C1 segment of cervical spinal cord (tissue), 14 donors: ENCODE measurements at places on chromosomes 12 and 14.

GRCh38 chr12:50110762-50111351, 1.2 kb upstream of the COX14 start:
- peak; percentile 49 for DNase-seq

DNA sequence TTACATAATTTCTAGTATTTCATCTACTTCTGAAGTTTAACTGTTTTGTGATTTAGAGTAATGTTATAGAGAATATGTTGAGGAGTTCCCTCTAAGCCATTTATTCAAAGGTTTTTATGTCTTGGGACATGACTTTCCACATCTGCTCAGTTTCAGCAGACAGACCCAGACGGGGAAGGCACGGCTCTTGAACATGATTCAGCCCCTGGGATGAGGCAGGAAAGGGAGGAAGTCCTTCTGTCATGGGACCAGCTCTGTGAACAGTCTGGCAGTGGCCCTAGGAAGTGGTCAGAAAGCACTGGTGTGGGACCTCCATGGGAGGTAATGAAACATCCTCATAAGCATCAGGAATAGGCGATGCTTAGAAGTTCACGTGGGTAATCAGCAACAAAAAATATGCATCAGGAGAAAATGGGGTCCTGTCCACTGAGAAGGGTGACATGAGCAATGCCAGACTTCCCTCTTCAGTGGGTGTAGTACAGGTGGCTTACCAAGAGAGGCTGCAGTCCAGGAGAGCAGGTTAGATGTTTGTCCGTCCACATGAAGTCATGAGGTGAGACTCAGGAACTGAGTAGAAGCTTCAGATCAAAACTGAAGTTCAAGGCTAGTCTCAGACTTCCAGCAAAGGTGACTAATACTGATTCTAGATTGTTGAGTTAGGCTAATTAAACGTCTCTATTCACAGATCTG, 248.5 kb downstream of the IPO8 start:
- DNase-seq: no peak

DNA sequence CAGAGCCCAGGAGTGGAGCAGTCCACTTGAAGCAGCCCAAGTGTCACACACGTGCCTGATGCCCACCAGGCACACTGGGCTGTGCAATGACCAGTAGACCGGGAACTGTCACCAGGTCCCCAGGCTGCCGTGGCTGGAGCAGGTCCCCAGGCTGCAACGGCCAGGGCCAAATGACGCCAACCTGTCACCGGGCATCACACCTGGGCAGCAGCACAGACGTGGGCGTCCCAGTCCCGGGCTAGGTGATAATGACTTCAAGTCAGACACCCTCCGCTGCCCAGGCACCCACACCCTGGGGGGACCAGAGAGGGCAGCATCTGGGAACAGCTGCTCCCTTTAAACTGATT, 30.6 kb upstream of the MMP17 start:
- no peak for DNase-seq

DNA sequence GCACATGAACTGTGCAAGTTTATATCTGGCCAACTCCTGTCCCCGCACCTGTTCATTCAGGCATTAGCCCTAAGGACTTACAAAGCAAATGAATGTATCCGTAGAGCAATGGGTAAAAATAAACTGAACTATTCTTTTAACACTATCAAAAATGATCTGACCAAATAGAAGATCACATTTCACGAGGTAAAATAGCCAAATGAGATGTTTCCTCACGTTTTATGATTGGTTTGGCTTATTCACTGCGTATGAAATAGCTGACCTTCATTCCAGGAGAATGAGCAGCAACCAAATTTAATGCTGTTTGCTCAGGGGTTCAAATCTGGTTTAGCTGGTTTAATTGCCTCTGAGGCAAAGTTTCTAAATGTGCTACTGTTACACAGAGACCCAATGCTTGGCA, 216.0 kb upstream of the EEA1 start:
- DNase-seq: no peak

- DNase-seq: no peak
Measured at GRCh38 chr14:30582376-30582775, 23.4 kb downstream of the G2E3 start.

DNA sequence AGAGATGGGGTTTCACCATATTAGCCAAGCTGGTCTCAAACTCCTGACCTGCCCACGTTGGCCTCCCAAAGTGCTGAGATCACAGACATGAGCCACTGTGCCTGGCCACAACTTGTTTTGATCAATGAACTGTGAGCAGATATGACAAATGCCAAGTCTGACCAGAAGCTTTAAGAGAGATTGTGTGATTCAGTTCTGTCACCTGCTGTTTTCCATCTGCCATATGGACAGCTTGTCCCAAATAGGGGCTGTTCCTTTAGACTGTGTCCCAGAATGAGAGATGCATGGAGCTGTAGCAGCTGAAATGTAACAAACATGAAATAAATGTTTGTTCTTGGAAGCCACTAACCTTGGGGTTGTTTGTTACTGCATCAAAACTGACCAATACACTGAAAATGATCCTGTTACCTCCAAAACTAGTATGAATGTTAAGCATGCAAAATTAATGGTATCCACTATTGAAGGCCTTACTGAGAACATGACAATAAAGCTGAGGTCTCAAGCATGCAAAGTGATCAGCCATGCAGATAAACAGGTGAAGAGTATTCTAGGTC, 65.9 kb upstream of the MED13L start:
- no peak for DNase-seq

DNA sequence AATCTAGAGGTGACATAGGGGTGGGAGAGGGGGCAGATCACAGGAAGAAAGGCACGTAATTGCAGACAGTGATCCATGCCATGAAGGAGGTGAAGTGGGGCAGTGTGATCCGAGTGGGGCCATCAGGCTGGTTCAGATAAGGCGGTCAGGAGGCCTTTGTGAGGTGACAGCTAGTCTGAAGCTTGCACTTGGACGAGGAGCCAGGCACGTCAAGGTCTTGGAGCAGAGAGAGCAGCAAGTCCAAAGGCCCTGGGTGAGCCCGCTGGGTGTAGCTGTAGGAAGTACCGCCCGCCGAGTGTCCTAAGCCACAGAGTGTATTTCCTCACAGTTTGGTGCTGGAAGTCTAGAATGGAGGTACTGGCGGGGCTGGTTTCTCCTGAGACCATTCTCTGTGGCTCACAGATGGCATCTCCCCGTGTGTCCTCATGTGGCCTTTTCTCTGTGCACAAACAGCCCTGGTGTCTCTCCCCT, 23.6 kb downstream of the RHOF start:
- no peak for DNase-seq

DNA sequence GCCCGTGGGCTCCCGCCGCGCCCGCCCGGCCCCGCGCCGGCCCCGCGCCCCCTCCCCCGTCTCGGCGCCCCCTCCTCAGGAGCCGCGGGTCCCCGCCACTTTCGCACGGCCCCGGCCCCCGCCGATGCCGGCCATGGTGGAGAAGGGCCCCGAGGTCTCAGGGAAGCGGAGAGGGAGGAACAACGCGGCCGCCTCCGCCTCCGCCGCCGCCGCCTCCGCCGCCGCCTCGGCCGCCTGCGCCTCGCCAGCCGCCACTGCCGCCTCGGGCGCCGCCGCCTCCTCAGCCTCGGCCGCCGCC, 263 bp downstream of the RCOR1 start:
- DNase-seq: no peak

DNA sequence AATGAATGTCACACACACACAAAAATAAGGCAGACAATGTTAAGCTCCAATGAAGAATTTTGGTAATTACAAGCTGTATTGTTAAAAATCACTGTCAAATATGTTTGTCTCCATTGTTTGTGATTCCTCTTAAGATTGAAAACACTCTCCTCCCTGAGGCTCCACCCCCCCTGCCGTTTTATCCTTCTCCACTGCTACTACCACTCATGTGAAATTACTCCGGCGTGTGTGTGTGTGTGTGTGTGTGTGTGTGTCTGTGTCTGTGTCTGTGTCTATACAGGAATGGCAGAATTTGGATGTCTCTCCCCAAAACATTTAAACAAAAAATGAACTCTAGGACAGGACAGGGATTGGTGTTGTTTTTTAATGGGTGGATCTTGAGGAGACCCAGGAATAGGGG, 365.1 kb upstream of the DIO2 start:
- DNase-seq: no peak
